HepG2 (cell line): ENCODE measurements at places on chromosomes 6 and 20.

DNA sequence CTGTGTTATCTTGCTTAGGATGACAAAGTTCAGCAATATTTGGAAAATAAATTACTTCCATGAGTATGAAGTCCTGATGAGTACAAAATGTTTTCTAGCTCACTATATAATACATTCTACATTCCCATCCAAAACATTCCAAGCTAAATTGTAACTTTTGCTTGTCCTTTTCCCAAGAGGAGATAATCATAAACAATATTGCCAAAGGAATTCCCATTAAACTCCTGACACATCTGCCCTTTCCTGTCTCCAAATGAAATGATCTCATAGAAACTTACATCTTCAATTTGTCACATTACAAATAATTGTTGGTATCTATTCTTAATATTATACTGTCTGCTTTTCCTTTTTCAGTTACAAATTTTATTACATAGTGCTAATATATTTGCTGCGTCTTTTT lies 20.4 kb upstream of the SENP6 start:
- DNase-seq = no peak

DNA sequence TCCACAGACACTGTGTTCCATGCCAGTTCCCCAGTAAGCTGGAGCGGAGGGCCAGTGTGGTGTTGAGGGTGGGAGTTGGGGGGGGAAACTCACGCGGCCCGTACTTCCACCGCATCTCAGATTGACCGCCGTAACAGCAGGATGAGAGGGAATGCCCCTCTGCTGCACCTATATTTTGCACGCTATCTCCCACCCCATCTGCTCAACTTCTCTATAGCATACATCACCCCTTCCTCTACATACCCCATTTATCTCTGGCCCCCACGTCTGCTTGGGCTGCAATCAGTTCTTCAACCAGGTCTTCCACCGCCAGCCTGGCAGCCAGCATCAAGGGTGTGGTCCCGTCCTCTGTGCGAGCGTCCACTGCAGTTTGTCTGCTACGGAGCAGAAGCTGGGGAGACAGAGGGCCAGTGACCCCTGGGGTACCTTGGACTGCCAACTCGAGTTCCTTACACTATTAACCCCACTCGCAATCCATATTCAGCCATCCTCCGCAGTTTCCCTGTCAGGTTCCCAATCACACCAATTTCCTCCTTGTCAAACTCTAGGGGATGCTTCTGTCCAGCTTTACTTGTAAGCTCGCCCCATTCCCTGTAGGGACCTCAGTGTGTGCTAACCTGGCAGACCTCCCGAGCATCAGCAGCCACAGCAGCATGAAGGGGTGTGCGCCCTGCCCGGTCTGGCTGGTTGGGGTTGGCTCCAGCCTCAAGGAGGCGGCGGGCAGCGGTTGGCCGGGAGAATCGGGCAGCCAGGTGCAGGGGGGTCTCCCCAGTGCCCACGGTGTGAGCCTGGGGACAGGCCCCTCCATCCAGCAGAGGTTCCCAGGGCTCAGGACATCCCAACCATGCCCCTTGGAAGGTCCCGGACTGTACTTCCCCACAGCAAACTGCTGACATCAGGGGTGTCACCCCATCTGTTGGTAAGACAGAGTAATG lies 4.5 kb upstream of the GPSM3 start:
- no peak for DNase-seq

DNA sequence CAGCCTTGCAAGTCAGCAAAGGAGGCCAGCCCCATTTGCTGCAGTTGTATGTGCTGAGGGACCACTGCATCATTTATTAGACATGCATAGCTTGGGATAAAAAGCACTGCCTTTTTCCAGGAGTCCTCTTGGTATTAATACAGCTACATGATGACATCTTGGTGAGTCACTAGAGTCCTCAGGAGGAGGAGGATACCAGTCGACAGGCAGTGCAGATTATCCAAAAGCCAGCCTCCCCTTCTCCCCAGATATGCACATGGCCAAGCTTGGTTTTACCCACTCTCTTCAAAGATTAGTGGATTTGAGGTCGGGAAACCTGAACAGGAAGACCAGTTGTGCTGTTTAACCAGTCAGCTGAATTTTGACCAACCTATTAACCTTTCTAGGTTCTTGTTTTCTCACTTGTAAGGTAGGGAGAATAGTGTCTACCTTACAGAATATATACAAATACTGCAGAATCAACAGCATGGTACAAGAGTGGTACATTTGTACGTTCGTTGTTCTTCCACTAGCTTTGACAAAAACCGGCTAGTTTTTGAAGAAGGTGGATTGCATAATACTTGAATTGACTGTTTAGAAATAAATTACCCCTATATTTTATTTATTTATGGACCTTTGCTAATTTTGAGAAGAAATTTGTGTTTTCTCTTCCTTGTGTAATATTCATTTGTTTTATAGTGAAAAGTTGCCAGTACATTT lies 31.9 kb downstream of the VAPB start:
- DNase-seq = no peak

DNA sequence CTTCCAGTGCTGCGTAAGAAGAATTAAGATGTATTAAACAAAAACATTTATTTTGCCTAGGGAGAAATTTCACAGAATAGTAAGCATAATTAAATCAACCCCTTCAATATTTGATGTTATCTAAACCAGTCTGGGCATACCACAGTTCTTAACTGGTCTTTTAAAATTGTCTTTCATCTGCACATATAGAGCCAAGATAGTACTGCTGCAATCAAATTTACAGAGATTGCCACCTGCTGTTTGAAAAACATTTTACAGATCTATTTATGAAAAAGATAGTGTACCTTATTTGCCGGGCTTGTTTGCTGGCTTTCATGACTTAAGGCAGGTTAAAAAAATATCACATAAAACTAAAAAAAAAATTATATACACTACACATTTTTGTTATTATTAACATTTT lies 323.2 kb downstream of the ADGRB3 start:
- peak; percentile 2 for DNase-seq

DNA sequence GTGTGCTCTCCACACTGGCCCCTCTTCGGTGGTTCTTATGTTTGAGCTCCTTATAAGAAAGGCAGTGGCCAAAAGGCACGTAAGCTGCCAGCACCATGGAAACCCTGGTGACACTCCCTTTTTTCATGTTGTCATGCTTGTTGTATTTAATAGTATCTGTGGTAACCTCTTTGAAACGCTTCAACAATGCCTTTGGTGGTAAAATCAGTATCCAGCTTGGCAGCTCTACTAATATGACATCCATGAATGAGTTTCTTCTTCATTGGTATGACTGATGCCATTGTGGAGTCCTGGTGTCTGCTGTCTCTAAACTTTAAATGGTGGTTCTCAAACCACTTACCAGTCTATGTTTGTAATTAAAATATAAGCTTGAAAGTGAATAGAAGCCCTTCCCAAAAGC lies 10.7 kb upstream of the MYLK2 start:
- no peak for DNase-seq
